Ecto neural progenitor cell (in vitro differentiated cells): ENCODE measurements at places on chromosomes 5 and 9.

DNA sequence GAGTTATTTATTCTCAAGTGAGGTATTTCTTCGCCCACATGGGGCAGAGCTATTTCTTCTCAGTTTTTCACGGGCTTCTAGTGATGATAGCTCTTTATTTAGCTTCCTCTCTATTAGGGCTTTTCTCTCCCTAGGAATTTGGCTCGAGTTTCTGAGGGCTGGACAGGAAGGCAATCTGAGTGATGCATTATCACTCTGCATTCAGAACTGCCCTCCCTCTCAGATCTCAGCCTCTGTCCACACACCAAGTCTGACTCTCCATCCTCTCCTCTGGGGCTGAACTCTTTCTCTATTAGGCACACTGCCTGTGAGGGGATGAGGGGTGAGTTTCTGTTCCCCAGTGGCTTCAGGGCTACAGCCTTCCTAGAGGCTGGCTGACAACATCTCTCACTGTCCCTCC is 14.9 kb upstream of the SCAMP1 start:
- DNase-seq, result no peak

GRCh38 chr5:139659695-139660101 is 11.5 kb downstream of the CXXC5 start:
- peak; percentile 74 for DNase-seq

- no peak for DNase-seq
Measured at GRCh38 chr5:1179383-1179715, 22.0 kb upstream of the SLC6A19 start.

GRCh38 chr5:7662289-7662688 is 188.6 kb downstream of the CFAP90 start:
- DNase-seq, result no peak

DNA sequence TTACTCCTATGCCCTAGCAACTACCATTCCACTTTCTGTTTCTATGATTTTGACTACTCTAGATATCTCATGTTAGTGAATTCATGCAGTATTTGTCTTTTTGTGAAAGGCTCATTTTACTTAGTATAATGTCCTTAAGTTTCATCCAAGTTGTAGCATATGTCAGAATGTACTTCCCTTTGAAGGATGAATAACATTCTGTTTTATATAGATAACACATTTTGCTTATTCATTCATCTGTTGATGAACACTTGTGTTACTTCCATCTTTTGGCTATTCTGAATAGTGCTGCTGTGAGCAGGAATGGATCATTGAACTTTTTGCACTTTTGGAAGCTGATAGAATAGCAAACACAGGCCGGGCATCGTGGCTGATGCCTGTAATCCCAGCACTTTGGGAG is 140.2 kb upstream of the MYO10 start:
- DNase-seq, result no peak

- no peak for DNase-seq
Measured at GRCh38 chr9:137241490-137242268, 592 bp downstream of the TUBB4B start.

DNA sequence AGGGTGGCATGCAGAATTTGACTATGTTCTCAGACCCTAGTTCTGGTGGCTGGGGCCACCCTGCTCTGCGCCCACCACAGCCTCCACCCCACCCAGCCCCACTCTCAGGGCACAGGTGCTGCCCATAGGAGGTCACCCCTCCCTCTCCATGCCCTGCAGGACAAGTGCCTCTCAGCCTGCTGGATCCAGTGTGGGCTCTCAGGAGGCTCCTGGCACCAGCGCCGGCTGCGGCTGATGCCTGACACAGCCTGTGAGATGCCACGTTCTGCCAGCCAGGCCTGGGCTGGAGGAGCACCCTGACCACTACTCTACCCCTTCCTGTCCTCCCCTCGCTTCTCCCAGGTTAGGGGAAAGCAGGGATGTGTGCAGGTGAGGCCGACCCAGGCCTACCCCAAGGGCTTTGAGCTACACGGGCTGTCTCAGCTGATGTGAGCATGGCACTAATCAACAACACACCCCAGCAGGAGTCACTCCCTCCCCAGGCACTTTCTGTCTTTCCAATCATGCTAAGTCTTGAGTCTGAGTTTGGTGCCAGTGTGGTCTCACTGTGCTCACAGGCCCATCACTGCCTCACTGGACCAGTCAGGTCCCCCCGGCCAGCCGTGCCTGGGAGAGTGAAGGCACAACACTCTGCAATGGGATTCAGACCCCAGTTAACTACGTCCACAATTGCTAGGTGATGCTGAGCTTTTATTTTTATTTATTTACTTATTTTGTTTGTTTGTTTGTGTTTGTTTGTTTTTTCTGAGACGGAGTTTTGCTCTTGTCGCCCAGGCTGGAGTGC is 12.1 kb upstream of the BARX1 start:
- no peak for DNase-seq

- DNase-seq, result no peak
Measured at GRCh38 chr5:166497496-166498104, 1793.8 kb upstream of the WWC1 start.

DNA sequence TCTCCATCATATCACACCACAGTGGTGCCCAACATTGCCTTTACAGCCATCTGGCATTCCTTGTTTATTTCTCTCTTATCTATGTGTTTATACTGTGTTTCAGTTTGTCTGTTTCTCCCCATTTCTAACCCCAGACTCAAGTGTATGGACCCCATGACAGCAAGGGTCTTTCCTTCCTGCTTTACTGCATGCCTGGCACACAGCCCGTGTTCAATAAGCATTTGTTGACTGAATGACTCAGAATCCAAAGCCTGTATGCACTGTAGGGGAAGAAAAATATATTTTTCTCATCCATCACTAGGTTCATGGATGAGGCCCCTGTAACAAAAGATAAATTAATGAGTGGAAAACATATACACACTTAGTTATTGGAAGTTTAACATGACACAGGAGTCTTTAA is 190.8 kb upstream of the SEMA6A start:
- DNase-seq, result no peak

DNA sequence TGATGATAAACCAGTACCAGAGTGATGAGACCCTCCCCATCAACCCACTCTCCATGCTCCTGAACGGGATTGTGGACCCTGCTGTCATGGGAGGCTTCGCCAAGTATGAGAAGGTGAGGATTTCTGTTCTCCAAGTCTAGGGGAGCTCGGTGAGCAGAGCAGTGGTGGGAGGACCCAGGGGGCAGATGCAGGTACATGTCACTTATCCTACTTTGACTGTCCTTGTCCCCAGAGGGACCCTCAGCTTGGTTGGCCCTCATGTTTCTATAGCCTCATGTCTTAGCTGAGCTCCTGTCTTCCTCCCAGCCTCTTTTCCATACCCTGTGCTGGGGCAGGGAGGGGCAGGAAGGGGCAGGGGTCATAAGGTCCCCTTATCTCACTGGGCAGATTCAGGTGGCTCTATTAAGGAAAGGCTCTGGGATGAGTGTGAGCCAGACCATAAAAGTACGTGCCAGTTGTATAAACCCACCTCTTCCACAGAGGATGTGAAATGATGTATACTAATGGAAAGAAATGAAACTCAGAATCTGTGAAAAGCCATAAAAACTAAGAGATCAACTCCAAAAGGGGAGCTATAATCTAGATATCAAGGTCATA is 38.0 kb upstream of the FOXI1 start:
- DNase-seq, result no peak

DNA sequence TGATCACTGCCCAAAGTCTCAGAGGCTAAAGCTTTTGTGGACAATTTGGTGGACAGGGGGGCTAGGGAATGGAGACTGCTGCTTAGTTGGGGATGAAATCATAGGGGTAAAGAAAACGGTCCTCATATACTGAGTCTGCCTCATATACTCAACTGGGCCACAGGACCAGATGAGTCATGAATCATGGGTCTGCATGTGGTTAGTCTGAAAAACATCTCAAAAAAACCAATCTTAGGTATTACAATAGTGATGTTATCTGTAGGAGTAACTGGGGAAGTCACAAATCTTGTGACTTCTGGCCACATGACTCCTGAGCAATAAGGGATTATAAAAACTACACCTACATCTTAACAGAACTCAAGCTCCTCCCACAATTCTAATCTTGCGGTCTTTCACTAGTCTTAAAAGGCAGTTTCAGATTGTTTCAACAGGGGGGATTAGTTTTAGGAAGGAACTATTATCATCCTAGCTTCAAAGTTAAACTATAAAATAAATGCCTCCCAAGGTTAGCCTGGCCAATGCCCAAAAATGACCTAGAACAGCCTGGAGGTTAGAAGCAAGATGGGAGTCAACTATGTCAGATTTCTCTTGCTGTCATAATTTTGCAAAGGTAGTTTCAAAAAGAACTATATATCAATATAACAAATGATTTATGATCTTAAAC is 17.5 kb downstream of the TMEM161B start:
- DNase-seq, result no peak

GRCh38 chr9:131418143-131419025 is 24.5 kb downstream of the PRRC2B start:
- no peak for DNase-seq

- no peak for DNase-seq
Measured at GRCh38 chr9:113449376-113449775, 14.2 kb upstream of the RGS3 start.

- no peak for DNase-seq
Measured at GRCh38 chr9:137138722-137139467, at the start of gene GRIN1. TSS of gene GRIN1 (plus strand) at chr9:137139154. CDS start at chr9:137139487, 333 bp downstream.

- DNase-seq, result no peak
Measured at GRCh38 chr5:14513266-14513665, 68.3 kb upstream of the OTULINL start.

DNA sequence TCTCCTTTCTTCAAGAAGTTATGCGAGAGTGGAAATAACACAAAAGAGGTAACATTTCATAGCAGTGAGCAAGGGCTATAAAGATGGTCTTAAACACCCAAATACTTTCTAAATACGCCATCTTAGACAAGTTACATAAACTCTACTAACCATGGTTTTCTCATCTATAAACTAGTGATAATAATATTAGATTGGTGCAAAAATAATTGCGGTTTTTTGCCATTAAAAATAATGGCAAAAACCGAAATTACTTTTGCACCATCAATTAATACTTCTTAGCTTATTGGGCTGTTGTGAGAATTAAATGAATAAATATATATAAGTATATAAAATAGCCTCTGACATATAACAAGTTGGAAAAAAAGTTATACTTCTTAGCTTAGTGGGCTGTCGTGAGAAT is 23.7 kb downstream of the GABRA6 start:
- DNase-seq, result no peak

DNA sequence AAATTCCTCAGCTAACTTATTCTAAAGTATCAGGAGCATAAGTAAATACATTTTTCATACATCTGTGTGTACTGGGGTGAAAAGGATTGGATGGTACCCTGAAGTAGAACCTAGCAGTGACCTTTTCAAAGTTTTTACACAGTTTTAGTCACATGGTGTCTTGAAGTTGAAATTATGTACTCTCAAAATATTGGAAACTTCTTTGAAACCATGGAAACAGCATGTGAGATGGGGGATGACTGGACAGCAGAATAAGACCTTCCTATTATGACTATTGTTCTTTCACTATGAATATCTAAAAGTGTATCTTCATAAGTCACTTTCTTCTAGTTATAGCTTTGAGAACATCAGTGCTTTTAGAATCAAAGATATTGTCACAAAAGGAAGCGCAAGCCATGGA is 301.5 kb upstream of the ELAVL2 start:
- DNase-seq, result no peak

- no peak for DNase-seq
Measured at GRCh38 chr5:97979740-97980139, 793.7 kb upstream of the RGMB start.

- no peak for DNase-seq
Measured at GRCh38 chr5:111635151-111635902, 121.7 kb downstream of the NREP start.

- no peak for DNase-seq
Measured at GRCh38 chr5:61994171-61994570, 311.8 kb upstream of the KIF2A start.

- no peak for DNase-seq
Measured at GRCh38 chr5:168152660-168153059, 138.8 kb upstream of the WWC1 start.
